ENCODE measurements at places on chromosomes 1 and 21.

DNA sequence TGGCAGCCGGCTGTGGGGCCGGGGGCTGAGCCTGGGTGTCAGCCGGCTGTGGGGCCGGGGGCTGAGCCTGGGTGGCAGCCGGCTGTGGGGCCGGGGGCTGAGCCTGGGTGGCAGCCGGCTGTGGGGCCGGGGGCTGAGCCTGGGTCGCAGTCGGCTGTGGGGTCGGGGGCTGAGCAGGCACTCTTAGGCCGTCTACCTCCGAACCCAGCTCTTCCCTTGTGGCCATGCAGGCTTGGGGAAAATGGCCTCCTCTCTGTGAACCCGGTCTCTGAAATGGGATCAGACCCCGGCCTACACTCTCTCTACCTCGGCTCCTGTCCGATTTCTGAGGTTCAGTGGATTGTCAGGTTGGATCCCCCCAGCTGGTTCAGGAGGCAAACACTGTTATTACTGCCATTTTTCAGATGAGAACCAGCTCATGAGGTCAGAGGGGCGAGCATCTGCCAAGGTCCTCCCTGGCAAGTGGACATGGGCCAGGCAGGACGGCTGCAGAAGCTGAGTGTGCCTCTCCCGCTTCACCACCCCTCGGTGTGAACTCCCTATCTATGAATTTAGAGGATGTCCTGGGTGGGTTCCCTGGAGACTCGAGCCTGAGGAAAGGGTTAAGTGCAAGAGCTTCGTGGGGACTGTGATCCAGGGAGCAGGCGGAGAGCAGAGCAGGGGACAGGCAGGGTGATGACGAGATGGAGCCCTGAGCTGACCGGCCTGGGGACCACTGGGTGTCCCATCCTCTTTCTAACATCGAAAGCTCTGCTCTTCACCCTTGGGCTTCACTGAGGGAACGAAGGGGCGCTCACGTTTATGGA, 10.9 kb upstream of the COL18A1 start:
- peaks cover 2% of the 10 kb centered on the region for H3K4me1 ChIP-seq
- H3K4me3 ChIP-seq: no peak overlapping the region
- no peaks in the 10 kb centered on the region for H3K27me3 ChIP-seq
- no peak overlapping the region for H3K27ac ChIP-seq

DNA sequence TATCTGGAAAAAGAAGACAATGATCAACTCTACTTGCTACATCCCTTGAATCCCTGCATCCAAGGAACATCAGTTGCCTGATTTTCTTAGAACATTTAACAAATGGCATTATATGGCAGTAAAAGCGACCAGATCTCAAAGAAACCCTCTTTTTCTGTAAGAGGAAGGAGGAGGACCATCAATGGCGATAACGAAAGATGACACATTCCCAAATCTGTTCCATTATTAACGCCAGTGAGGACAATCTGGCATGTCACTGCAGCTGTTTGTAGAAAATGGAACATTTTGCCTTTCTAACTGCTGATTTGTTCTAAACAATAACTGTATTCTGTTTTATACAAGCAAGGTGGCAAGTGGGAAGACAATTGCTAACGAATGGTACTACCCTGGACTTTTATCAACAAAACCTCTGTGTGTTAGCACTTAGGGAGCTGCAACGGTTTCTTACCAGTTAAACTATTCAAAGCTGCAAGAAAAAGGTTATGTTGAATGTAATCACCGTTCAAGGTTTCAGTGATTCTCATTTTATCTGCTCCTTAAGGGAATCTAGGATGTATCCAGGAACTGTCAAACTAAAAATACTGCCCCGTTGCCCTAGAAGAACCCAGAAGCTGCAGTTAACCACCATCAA, 251.9 kb downstream of the SDCCAG8 start:
- DNase-seq: no peak
- H3K27me3 ChIP-seq: no peaks in the 10 kb centered on the region
- peaks cover 47% of the 10 kb centered on the region for H3K36me3 ChIP-seq
- peaks cover 2% of the 10 kb centered on the region for H3K4me1 ChIP-seq
- no peak overlapping the region for H3K27ac ChIP-seq

- peak overlapping the region; percentile 92 for H3K27ac ChIP-seq
- H3K4me3 ChIP-seq: no peak overlapping the region
- H3K36me3 ChIP-seq: no peaks in the 10 kb centered on the region
- peak; percentile 6 for DNase-seq
- no peaks in the 10 kb centered on the region for H3K27me3 ChIP-seq
Observed at GRCh38 chr21:27108228-27108627, 141.3 kb upstream of the ADAMTS5 start.

GRCh38 chr1:175287849-175288248, 95.3 kb upstream of the KIAA0040 start:
- no peaks in the 10 kb centered on the region for H3K27me3 ChIP-seq
- no peak overlapping the region for H3K27ac ChIP-seq
- H3K36me3 ChIP-seq: no peaks in the 10 kb centered on the region
- no peak for DNase-seq
- H3K4me1 ChIP-seq: no peaks in the 10 kb centered on the region

All from mesenchymal stem cell (in vitro differentiated cells and primary cell).